ENCODE measurements at places on chromosomes 2 and 18. TPM values are rescaled to one million over a fixed set of nuclear protein-coding genes. Genes with fewer than 3 reads are reported as not detected.

Gene TRIM43
- not detected for polyA plus RNA-seq

Gene GPR45
- not detected for polyA plus RNA-seq

Gene LHCGR
- polyA plus RNA-seq, result 0.22 TPM

GRCh38 chr18:23969664-23970063, 44.9 kb upstream of the TTC39C start:
- DNase-seq, result no peak

- no peak for DNase-seq
These were observed 532.7 kb downstream of the CPS1 start for GRCh38 chr2:211089127-211089526.

DNA sequence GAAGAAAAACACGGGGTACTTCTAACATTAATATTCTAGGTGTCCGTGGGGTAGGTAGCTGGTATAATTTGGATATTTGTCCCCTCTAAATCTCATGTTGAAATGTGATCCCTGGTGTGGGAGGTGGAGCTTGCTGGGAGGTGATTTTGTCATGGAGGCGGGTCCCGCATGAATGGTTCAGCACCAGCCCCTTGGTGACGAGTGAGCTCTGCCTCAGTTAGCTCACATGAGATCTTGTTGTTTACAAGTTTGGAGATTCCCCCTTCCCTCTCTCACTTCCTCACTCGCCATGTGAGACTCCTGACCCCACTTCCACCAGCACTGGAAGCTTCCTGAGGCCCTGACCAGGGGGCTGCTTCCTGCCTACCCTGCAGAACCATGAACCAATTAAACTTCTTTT, 35.4 kb upstream of the DNER start:
- no peak for DNase-seq

- no peak for DNase-seq
These were observed 15.9 kb downstream of the GALNT3 start for GRCh38 chr2:165778187-165778556.

GRCh38 chr2:96685577-96686459, 43.3 kb downstream of the FER1L5 start:
- DNase-seq, result no peak

GRCh38 chr2:158963071-158963470, 5.4 kb upstream of the TANC1 start:
- DNase-seq, result no peak
